Forelimb muscle (tissue), 1 donor: ENCODE measurements at places on chromosomes 7 and 10.

DNA sequence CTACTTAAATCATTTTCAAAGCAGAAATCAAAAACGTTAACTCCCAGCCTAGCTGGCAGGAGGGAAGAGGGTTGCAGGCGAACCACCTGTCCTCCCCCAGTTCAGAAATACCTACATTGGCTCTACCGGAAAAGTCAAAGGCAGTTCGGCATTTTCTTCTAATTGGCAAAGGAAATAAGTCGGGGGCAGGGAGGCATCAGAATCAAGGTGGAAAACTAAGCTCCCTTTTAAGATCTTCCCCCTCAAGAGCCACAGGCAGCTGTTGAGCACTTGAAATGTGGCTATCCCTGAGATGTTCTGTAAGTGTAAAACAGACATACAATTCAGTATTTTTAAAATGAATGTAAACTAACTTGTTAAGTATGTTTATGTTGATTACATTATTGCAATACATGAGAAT lies 957 bp upstream of the ELMO1 start:
- no peak for DNase-seq

GRCh38 chr7:157411580-157411979 lies 74.8 kb downstream of the DNAJB6 start:
- DNase-seq = no peak

GRCh38 chr10:132571650-132572544 lies 34.3 kb downstream of the INPP5A start:
- no peak for DNase-seq

DNA sequence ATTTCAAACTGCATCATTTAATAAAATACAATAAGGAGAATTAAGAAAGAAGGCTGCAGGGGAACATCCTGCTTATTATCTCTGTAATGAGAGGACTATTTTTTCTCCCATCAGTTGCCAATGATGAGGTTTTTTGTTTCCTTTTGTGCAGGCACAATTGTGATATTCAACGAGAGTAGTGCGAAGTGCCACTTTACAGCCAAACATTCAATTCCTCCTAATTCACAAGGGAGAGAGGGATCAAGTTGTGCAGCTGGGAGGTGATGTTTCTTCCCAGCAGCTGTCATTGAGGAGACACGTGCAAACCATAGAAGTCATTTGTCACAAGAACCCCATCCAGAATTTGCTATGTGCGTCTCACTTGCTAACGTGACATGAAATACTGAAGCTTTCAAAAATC lies 81.6 kb upstream of the ICA1 start:
- no peak for DNase-seq

GRCh38 chr7:115632636-115633035 lies 397.9 kb downstream of the TFEC start:
- DNase-seq = no peak

GRCh38 chr7:142733271-142733670 lies 16.0 kb upstream of the PRSS1 start:
- DNase-seq = no peak

GRCh38 chr7:149459540-149460452 lies 1.1 kb downstream of the ZNF777 start:
- DNase-seq = no peak

- no peak for DNase-seq
These were observed 330.7 kb downstream of the GPR158 start for GRCh38 chr10:25505466-25505865.

DNA sequence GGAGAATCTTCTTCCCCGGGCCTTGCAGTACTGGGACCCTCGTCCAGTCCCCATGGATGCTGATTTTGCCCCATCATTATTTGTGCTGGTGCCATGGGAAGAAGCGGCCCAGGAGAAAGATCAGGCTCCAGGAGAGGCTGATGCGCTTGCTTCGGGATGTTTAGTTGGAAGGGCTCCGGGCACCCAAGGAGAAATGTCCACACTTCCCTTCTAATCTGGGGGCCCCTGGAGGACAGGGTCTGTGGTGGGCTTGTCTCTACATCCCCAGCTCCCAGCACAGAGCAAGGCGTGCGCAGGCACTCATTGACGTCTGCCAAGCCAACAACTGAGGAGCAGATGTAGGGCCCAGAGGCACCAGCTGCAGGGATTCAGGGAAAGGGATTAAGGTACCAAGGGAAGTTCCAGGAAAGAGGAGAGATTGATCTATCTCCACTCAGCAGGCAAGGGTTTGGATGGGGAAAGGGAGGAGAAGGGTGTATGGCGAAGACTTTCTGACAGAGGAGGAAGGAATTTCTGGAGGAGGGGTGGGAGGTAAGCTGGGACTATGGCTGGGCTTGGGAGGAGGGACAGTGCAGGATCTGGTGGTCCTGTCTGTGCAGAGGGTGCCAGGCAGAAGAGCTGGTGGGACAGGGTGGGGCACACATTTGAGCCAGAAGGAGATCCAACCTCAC lies 38.7 kb upstream of the LEP start:
- DNase-seq = no peak

DNA sequence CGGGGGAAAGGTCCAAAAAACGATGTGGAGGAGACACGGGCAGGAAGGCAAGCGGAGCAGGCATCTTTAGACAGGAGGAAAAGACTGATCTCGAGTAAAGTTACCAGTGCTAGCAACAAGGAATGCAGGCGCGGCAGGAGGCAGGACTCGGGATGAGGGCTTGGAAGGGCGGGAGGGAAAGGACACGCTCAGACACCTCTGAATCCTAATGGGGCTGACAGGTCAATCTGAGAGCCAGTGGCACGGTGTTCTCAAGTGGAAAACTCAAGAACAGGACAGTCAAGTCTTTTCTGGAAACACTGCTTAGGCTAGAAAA lies 155.3 kb upstream of the COBL start:
- no peak for DNase-seq

DNA sequence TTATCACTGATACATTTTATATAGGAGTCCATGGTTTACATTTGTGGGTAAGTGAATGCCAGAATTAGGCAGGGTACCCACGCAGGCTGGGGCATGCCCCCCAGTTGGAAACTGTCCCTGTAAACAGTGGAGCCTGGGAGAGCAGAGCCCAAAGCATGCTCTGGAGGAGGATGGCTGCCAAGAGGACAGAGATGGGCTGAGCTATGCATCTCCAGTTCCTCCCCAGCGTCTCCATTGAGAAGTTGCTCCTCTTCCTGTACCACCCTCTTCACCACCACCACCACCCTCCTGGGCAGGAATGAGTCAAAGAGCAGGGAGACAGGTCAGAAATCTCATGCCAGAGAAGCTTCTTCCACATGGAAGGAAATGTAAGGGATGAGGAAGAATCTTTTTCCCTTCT lies 67.7 kb upstream of the KMT2E start:
- DNase-seq = no peak

GRCh38 chr7:101547916-101548661 lies 81.0 kb downstream of the MYL10 start:
- no peak for DNase-seq

DNA sequence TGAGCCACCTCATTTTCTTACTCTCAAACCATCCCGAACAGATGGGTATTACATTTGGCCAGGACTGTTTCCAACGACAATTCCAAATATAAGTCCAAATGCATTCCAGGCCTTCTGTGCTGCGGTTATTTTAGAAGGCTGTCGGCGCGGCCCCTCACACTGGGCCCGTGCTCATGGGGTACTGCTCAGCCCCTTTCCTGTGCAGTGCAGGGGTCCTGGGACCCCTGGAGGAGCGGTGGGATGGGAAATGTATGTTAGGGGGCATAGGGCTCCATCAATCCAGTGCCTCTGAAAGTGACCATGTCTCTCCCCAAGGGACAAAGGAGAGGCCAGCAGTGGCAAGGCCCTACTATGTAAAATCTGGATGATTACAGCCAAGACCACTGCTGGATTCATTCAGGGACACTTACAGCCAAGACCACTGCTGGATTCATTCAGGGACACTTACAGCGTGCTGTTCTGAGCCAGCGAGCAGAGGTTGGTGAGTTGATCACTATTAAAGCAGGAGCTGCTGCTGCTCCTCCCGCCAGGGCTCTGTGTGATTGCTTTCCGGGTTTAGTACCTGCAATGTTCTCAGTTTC lies 66.3 kb downstream of the CHST15 start:
- no peak for DNase-seq

GRCh38 chr7:28207486-28208158 lies 27.0 kb upstream of the JAZF1 start:
- no peak for DNase-seq

DNA sequence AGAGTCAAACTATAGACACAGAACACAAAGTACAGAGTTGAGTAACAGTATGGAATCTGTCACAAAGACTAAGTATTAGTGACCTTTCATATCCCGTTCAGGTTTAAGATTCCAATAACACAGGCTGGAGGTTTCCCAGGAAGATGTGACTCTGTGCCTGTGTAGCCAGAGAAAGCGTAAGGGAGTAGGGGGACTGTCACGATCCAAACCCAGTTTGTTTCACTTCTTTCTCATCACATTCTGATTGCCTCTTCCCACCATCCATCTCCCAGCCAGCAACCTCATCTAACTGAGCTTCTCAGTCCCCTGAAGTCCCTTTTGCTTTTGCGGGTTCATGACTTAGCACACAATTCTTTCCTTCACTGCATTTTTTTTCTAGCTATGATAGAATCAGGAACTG lies 76.4 kb upstream of the NPVF start:
- no peak for DNase-seq

- no peak for DNase-seq
These were observed 483.6 kb downstream of the NRG3 start for GRCh38 chr10:82358486-82359099.

GRCh38 chr10:58631715-58632114 lies 119.0 kb downstream of the BICC1 start:
- DNase-seq = no peak

DNA sequence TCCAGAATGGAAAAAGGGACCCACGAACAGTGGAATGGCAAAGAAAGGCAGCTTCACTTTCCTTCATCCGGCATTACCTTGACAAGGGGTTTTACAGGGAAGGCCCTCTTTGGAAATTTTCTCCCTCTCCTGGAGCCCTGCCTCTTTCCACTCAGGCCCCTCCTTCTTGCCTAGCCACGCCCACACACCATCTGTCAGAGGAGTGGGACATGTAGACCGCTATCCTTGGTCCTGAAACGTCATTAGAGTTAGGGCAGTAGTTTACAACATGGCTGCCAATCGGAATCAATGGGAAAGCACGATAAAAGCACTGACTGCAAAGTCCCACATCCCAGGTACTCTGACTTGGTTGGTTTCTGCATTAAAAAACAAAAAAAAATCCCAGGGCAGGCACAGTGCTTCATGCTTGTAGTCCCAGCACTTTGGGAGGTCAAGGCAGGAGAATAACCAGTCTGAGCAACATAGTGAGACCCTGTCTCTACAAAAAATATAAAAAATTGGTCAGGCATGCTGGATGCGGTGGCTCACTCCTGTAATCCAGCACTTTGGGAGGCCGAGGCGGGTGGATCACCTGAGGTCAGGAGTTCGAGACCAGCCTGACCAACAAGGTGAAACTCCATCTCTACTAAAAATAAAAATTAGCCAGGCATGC lies 96.4 kb downstream of the MARCHF5 start:
- DNase-seq = no peak

- DNase-seq = no peak
These were observed 110.9 kb upstream of the LANCL2 start for GRCh38 chr7:55254242-55254595.

- DNase-seq = no peak
These were observed 175.8 kb upstream of the TMEM229A start for GRCh38 chr7:124208642-124209041.

GRCh38 chr10:94439275-94439861 lies 37.0 kb downstream of the TBC1D12 start:
- no peak for DNase-seq

DNA sequence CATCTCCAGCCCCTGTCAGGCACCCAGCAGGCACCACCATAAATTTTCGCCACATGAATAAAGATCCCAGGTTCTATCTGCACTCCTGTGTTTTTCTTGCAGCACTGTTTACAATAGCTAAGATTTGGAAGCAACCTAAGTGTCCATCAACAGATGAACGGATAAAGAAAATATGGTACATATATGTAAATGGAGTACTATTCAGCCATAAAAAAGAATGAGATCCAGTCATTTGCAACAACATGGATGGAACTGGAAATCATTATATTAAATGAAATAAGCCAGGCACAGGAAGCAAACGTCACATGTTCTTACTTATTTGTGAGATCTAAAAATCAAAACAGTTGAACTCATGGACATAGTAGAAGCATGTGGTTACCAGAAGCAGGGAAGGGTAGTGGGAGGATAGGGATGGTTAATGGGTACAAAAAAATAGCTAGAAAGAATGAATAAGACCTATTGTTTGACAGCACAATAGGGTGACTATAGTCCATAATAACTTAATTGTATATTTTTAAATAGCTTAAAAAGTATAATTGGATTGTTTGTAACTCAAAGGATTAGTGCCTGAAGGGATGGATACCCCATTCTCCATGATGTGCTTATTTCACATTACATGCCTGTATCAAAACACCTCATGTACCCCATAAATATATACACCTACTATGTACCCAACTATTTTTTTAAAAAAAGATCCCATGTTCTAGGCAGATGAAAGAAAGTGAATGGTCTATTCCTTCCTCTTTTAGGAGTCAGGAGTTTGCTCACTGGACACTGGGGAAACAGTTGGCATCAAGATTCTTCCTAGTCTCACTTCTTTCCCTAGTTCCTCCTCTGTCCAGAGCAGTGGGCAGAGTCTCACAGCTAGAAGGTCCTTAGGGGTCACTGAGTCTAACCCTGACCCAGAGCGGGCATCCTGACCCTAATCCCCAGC lies 1.0 kb upstream of the NPFFR1 start:
- no peak for DNase-seq

DNA sequence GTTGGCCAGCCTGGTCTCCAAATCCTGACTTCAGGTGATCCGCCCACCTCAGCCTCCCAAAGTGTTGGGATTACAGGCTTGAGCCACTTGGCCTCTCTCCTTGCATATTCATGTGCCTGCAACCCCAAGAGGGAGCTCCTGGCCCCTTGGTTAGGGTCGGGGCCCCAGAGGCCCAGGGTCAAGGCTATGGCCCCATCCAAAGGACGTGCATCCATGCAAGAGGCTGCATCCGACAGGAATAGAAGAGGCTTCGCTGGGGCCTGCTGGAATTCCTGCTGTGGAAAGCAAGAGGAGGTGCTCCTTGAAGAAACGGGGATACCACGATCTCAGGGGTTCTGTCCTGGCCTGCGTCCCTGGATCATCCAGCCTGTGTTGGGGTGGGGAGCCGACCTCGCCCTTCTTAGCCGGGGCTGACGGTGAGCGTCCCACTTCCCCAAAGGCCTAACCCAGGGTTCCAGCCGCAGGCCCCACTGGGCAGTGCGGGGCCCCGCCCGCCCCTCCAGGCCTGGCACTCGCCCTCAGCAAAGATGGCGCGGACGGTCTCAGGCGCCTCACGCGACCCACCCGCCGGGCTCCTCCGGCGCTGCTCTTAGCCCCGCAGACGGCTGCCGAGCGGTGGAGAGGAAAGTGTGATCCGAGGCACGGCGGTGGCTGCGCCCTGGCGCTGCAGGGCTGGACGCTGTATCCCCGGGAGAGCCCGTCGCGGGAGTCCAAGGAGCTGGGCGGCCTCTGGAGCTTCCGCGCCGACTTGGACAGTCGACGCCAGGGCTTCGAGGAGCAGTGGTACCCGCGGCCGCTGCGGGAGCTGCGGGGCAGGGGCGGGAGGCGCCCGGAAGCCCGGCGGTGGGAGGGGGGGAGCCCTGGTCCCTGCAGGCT lies 54.7 kb downstream of the ZNF727 start:
- no peak for DNase-seq
